Fibroblast of the aortic adventitia (primary cell): ENCODE measurements at places on chromosomes 5 and 9.

DNA sequence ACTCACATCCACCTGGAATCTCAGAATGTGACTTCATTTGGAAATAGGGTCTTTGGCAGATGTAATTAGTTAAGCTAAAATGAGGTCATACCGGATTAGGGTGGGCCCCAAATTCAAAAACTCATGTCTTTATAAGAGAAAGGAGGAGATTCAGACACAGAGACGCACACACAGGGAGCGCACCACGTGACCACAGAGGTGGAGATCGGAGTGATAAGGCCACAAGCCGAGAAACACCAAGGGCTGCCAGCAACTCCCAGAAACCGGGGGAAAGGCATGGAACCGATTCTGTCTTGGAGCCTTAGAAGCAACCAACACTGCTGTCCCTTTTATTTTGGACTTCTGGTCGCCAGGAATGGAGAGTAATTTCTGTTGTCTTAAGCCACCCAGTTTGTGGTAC is 31.8 kb upstream of the LMX1B start:
- no peak for DNase-seq

- DNase-seq: no peak
These were observed 4.8 kb downstream of the IRX1 start for GRCh38 chr5:3600106-3601060.

GRCh38 chr5:88452820-88453219 is 184.2 kb upstream of the TMEM161B start:
- DNase-seq: peak; percentile 4

GRCh38 chr9:111622626-111623025 is 8.5 kb upstream of the DNAJC25 start:
- DNase-seq: peak; percentile 87

- DNase-seq: peak; percentile 43
These were observed 45.6 kb downstream of the VCAN start for GRCh38 chr5:83517072-83517687.
